ENCODE measurements at places on chromosomes 2 and 18.

DNA sequence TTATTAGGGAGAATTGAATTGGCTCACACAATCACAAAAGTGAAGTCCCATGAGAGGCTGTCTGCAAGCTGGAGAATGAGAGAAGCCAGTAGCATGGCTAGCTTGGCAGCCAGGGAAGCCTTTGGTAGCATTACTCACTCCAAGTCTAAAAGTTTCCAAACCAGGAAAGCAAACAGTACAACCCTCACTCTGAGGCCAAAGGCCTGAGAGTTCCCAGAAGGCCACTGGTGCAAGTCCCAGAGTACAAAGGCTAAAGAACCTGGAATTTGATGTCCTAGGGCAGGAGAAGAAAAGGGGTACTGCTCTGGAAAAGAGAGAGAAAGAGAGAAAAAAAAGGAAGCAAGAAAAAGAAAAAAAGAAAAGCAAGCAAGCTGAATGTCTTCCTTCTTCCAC, 318.2 kb downstream of the RND3 start:
- no peak overlapping the region for H3K4me3 ChIP-seq
- H3K27me3 ChIP-seq, result no peaks in the 10 kb centered on the region
- DNase-seq, result no peak
- H3K27ac ChIP-seq, result no peak overlapping the region
- no peaks in the 10 kb centered on the region for H3K36me3 ChIP-seq

DNA sequence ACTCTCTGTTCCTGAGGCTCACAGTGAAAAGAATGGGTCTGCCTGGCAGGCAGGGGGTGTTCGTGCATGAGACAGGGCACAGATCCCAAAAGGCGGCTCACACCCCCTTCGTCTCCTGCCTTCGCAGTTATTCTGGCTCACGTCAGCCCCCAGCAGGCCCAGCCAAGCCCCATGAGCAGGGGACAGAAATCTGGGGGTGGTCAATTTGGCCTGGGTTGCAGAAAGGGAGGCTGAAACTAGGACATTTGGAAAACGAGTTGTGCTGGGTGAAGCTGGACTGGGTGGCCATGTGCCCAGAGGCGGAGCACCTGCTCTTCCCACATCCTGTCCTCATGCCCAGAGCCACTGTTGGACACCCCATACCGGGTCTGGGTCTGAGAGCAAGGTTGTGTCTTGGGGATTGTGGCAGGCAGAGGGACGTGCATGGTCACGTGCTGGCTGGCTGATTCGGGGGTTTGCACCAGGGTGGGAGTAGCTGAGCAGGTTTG, 99.0 kb upstream of the MCFD2 start:
- no peak overlapping the region for H3K4me3 ChIP-seq
- peaks cover 13% of the 10 kb centered on the region for H3K4me1 ChIP-seq
- peak overlapping the region; percentile 24 for H3K27ac ChIP-seq
- no peaks in the 10 kb centered on the region for H3K27me3 ChIP-seq
- peaks cover 22% of the 10 kb centered on the region for H3K36me3 ChIP-seq

- no peaks in the 10 kb centered on the region for H3K4me1 ChIP-seq
- peaks cover 28% of the 10 kb centered on the region for H3K27me3 ChIP-seq
- H3K27ac ChIP-seq, result no peak overlapping the region
- H3K4me3 ChIP-seq, result no peak overlapping the region
- no peak for DNase-seq
These were observed 181.4 kb downstream of the MYO5B start for GRCh38 chr18:50013363-50014138.

- no peak for DNase-seq
- peaks cover 2% of the 10 kb centered on the region for H3K36me3 ChIP-seq
- H3K27me3 ChIP-seq, result no peaks in the 10 kb centered on the region
- no peak overlapping the region for H3K27ac ChIP-seq
- no peaks in the 10 kb centered on the region for H3K4me1 ChIP-seq
These were observed 1887.8 kb upstream of the CELF4 start for GRCh38 chr18:39453356-39453755.

DNA sequence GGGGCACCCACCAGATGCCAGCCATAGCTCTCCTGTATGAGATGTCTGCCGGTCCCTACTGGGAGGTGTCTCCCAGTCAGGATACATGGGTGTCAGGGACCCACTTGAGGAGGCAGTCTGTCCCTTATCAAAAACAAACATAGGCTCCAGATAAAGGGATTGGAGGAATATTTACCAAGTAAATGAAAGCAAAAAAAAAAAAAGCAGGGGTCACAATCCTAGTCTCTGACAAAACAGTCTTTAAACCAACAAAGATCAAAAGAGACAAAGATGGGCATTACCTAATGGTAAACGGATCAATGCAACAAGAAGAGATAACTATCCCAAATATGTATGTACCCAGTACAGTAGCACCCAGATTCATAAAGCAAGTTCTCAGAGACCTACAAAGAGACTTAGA, 640.0 kb upstream of the LRRTM4 start:
- no peak for DNase-seq
- H3K4me1 ChIP-seq, result no peaks in the 10 kb centered on the region
- no peaks in the 10 kb centered on the region for H3K27me3 ChIP-seq
- no peaks in the 10 kb centered on the region for H3K36me3 ChIP-seq
- H3K27ac ChIP-seq, result no peak overlapping the region

DNA sequence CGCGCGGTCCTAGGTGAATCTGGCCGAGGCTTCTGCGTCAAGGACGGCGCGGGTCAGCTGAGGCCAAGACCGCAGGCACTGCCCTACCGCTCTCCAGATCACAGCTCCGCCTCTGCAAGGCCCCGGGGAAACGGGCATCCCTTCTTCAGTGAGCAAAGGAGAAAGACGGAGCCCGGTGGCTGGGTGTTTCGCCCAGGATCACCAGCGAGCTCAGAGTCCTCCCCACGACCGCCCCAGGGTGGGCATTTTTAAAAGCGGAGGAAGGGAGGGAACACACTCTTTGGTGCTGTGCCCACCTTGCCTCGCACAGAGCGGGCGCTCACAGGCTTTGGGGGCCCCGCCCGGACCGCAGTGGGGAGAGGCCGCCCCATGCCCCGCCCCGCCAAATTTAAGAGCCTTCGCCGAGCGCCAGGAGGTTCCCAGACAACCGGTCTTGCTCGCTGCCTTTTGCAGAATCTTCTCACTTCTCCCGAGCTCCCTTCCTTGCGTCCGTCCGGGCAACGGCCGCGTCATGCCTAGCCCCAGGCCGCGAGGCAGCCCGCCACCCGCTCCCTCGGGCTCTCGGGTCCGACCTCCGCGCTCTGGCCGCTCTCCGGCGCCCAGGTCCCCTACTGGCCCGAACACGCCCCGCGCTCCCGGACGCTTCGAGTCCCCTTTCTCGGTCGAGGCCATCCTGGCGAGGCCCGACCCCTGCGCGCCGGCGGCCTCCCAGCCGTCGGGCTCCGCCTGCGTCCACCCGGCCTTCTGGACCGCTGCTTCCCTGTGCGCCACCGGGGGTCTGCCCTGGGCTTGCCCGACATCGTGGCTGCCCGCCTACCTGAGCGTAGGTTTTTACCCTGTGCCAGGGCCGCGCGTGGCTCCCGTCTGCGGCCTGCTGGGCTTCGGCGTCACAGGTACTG, at the start of gene NOTO:
Gene NOTO (plus strand): TSS at position 419 of the 899 bp plus-strand sequence. CDS start 93 bp downstream, at position 512.
- no peaks in the 10 kb centered on the region for H3K36me3 ChIP-seq
- peak within 1 kb of the TSS; percentile 31 for H3K4me3 ChIP-seq
- no peak for DNase-seq
- no peaks in the 10 kb centered on the region for H3K4me1 ChIP-seq

- H3K27ac ChIP-seq, result no peak overlapping the region
- DNase-seq, result no peak
- H3K4me1 ChIP-seq, result no peaks in the 10 kb centered on the region
These were observed 44.7 kb downstream of the TTC32 start for GRCh38 chr2:19857100-19857499.

All from central memory CD8-positive, alpha-beta T cell (primary cell).